ENCODE measurements at places on chromosomes 13 and 19.

DNA sequence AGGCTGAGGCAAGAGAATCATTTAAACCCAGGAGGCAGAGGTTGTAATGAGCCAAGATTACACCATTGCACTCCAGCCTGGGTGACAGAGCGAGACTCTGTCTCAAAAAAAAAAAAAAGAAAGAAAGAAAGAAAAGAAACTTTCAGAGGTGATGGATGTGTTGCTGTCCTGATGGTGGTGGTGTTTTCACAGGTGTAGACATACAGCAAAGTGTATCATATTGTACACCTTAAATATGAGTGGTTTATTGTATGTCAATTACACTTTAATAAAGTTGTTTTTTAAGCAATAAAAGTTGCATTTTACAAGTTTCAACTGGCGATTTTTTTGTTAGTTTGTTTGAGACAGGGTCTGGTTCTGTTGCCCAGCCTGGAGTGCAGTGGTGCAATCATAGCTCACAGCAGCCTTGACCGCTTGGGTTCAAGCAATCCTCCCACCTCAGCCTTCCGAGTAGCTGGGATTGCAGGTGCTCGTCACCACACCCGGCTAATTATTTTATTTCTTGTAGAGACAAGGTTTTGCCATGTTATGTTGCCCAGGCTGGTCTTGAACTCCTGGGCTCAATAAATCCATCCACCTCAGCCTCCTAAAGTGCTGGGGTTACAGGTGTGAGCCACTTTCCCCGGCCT lies 13.5 kb upstream of the INSR start:
- no peak for DNase-seq

GRCh38 chr19:30719999-30720345 lies 347.8 kb downstream of the ZNF536 start:
- no peak for DNase-seq

DNA sequence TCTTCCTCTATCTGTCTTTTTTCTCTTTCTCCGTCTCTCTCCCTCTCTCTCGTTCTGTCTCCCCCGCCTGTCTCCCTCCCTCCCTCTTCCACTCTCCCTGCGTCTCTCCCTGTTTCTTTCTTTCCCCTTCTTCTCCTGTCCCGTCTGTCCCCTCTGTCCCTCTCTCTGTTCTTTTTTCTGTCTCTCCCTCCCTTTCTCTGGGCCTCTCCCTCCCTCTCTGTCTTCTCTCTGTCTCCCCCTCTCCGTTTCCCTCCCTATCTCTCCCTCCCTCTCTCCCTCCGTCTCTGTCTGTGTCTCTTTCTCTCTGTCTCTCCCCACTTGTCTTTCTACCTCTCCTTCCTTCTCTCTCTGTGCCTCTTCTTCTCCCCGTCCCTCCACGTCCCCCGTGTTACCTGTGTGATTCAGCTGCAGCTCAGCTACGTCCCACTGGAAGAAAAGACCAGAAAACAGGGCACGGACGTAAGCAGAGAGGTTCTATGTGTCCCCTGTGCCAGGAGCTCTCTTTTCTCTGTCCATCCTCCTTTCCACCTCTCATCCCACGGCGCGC lies 1.2 kb downstream of the CD70 start:
- no peak for DNase-seq

DNA sequence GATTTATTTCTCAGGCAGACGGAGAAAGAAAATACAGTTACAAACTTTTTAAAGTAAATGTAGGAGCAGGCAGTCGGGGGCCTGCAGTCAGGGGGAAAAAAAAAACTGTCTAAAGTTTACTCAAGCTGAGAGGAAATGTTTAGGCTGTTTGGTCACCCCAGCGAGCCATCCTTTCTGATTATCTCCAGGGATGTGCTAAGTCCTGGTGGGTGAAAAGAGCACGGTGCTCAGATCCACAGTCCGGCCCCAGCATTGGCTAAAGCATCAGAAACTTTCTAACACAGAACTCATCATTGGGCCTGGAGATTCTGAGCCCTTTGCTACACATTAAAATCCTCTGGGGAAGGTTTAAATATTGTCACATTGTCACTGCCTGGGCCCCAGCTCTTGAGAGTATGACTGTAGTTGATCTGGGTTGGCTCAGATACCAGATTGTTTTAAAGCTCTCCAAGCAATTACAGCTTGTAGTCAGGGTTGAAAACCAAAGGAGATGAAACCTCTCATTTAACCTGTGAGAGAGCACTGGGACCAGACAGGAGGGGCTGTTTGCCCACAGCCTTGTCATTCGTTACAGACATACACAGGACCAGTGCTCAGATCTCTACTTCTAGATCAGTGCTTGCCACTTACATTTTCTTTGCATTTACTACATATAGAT lies 131.1 kb upstream of the HTR2A start:
- DNase-seq, result no peak

GRCh38 chr13:18943273-18943672 lies 238.4 kb downstream of the TUBA3C start:
- no peak for DNase-seq
